ENCODE measurements at places on chromosomes 3 and 15.

GRCh38 chr15:92848852-92849598 lies 51.1 kb upstream of the CHD2 start:
- no peak for DNase-seq

GRCh38 chr3:170713653-170714052 lies 127.8 kb upstream of the SLC7A14 start:
- no peak for DNase-seq

DNA sequence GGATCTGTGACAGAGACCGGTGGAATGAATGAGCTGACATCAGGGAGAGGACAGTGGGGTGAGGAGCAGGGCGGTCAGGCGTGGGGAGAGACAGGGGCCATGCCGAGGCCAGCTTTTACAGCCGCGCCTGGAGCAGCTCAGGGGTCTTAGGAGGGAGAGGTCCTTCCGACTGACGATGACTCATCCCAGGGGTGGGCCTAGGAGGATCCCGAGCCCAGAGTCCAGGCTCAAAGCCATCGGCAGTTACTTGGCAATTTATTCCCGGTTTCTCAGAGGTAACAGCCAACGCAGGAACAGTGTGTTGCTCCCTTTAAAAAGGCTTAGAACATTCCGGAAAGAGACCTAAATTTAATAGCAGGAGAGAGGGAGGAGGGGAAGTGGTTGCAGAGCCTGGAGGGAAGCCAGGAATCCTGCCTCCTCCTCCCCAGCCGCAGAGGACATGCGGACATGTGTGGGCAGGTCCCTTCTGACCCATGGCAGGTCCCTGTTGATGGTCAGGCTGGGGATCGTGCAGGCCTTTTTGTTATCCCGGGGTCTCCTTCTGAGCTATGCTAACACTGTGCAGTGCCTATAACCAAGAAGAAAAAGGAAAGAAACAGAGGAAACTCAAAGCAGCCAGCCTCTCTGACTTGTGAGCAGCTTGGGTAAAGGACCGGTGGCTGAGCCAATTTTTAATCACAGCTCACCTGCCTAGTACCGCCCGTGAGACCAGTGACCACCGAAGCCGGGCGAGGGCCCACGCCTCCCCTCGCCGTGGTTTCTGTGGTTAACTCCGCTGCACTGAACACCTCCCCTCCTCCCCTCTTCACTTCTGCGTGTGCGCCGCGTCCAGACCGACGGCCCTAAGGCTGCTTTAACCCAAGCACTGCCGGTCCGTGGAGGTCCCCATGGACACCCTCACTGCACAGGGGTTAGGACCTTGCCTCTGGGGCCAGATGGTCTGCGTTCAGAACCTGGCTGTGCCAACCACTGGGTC lies 392.4 kb upstream of the PROK2 start:
- no peak for DNase-seq

DNA sequence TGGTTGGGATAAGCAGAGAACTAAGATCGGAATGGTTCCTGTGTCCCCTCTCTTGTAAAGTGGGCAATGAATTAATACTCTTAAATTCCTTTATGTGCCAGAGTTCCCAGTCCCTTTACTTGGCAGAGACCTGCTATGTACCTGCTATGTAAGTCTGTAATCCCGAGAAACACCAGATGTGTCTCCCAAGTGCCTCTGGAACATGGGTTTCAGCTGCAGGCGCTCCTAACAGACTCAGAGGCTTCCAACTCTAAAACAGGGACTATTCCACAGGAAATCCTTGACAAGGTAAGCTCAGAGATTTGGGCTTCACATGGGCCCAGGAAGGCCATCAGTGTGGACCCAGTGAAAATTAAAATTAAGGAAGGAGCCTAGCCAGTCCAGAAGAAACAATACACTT lies 117.7 kb upstream of the PLCL2 start:
- no peak for DNase-seq

Measured in stimulated activated CD8-positive, alpha-beta memory T cell treated with anti-CD3 and anti-CD28 coated beads, Interleukin-4, amount 100 ng/mL, for 1 hour (primary cell).